ENCODE measurements at places on chromosomes 7 and 10. TPM values are rescaled to one million over a fixed set of nuclear protein-coding genes. Genes with fewer than 3 reads are reported as not detected.

Gene CCDC126
- polyA plus RNA-seq = 21.5 TPM

Gene FAM131B
- 0.35 TPM for polyA plus RNA-seq

Gene SHTN1
- polyA plus RNA-seq = 55.0 TPM

Gene LIPK
- not detected for polyA plus RNA-seq

Gene ADCY1
- 17.6 TPM for polyA plus RNA-seq

Gene SMARCD3
- 10.6 TPM for polyA plus RNA-seq

Gene PNLIPRP2
- polyA plus RNA-seq = not detected

Gene ITIH5
- not detected for polyA plus RNA-seq

Gene IKZF1
- not detected for polyA plus RNA-seq

Gene TIAL1
- polyA plus RNA-seq = 56.7 TPM

Gene HABP2
- polyA plus RNA-seq = not detected

Gene GRM3
- polyA plus RNA-seq = 25.7 TPM

Data from Purkinje cell (primary cell).